CD14-positive monocyte (primary cell): ENCODE measurements at places on chromosomes 2 and 18. TPM values are rescaled to one million over a fixed set of nuclear protein-coding genes. Genes with fewer than 3 reads are reported as not detected.
A peak's percentile ranks its signal among the peaks of the same experiment; 100 is the strongest.

- no peak overlapping the region for H3K27ac ChIP-seq
- no peak overlapping the region for H3K4me3 ChIP-seq
- H3K36me3 ChIP-seq, result no peaks in the 10 kb centered on the region
- DNase-seq, result no peak
- no peaks in the 10 kb centered on the region for H3K4me1 ChIP-seq
- H3K27me3 ChIP-seq, result peaks cover 3% of the 10 kb centered on the region
Measured at GRCh38 chr2:176534798-176535466, 265.7 kb downstream of the MTX2 start.

- DNase-seq, result peak; percentile 8
- peaks cover 34% of the 10 kb centered on the region for H3K4me1 ChIP-seq
- H3K4me3 ChIP-seq, result peak overlapping the region; percentile 88
- no peaks in the 10 kb centered on the region for H3K27me3 ChIP-seq
- peak overlapping the region; percentile 61 for H3K27ac ChIP-seq
Measured at GRCh38 chr2:112646102-112646719, 472 bp downstream of the SLC20A1 start.

DNA sequence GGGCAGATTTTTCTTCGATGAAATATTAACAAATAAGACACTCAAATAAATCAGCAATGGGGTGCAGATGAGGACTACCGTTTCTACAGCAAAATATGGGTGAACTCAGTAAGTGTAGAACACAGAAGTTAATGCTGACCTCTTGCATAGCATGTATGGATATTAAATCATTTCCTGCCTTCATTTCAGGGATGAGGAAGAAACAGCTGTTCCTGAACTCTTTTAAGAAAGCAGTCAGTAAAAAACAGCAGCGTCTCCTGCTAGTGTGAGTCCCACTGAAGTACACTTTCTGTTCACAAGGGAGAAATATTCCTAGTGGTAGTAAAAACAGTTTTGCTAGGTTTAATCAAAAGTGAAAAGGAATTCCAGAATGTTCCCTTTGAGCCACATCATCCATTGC is 379.0 kb downstream of the ZEB2 start:
- DNase-seq, result no peak
- no peaks in the 10 kb centered on the region for H3K27me3 ChIP-seq
- H3K4me1 ChIP-seq, result peaks cover 45% of the 10 kb centered on the region
- H3K4me3 ChIP-seq, result no peak overlapping the region
- peak overlapping the region; percentile 37 for H3K27ac ChIP-seq

- peaks cover 6% of the 10 kb centered on the region for H3K4me1 ChIP-seq
- DNase-seq, result peak; percentile 28
- no peaks in the 10 kb centered on the region for H3K27me3 ChIP-seq
- peak overlapping the region; percentile 12 for H3K27ac ChIP-seq
- no peaks in the 10 kb centered on the region for H3K36me3 ChIP-seq
- no peak overlapping the region for H3K4me3 ChIP-seq
Measured at GRCh38 chr2:143422681-143423080, 293.5 kb downstream of the ARHGAP15 start.

- no peaks in the 10 kb centered on the region for H3K36me3 ChIP-seq
- no peaks in the 10 kb centered on the region for H3K27me3 ChIP-seq
- H3K27ac ChIP-seq, result no peak overlapping the region
- no peak for DNase-seq
Measured at GRCh38 chr2:142572346-142573132, 304.9 kb upstream of the KYNU start.

GPBAR1 gene
- polyA plus RNA-seq, result 26.0 and 62.3 TPM in 2 replicates

COPS7B gene
- 9.5 TPM for polyA plus RNA-seq

SIGLEC15 gene
- 6.5 and 10.1 TPM in 2 replicates for polyA plus RNA-seq

SLC5A6 gene
- polyA plus RNA-seq, result 10.2 TPM
